ENCODE measurements at places on chromosomes 4 and X.

DNA sequence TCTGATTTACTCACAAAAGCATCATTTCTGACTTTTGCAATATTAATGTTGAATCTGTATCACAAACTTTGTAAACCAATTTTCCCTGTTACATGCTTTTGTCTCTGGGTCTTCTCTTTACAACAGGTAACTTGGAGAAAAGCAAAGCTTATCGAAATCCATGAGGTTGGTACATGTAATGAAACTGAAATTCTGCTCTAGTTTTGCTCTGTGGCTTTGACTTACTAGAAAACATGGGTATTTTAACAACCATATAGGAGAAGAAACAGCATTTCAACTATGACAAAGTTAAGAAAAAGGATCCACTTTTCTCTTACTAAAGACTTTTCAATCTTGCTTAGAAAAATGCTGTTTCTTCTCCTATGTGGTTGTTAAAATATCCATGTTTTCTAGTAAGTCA, 645.8 kb downstream of the STIM2 start:
- DNase-seq, result no peak

DNA sequence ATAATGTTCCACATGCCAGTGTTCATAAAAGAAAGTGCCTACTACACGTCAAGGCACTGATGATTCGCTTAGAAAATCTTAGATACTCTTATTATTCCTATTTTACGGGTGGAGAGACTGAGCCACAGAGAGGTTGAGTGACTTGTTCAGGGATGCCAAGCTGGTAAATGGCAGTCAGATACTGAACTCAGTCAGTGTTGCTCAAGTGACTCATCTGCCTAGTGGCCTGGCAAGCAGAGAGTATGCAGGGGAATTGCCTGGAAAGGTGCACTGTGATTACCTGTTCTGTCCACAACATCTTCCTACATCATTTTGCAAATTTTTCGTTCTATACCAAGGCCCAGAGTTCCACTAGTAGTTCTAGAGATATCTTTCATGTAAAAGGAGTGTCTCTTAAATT, 68.4 kb downstream of the RAPGEF2 start:
- DNase-seq, result no peak

DNA sequence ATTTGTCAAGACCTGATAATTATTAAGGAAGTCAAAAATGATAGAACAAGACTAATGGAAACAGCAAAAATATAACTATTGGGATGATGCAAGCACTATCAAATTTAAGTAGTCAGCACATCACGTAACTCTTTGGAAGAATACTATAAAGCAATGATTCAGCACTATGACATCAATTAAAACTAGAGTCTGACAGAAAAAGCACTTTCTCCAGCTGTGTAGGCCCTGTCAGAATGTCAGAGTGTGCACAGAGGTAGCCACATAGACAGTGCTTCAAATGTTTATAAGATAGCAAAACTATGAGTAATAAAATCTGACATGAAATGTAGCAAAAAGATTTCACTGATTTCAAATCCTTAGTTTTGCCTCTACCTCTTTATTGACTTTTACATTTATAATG, 1226.6 kb upstream of the ADGRL3 start:
- no peak for DNase-seq

GRCh38 chrX:47523713-47524166, 37.3 kb upstream of the ARAF start:
- DNase-seq, result no peak

- DNase-seq, result no peak
Measured at GRCh38 chrX:46681849-46682248, 77.1 kb downstream of the SLC9A7 start.

GRCh38 chr4:11505221-11505971, 76.7 kb upstream of the HS3ST1 start:
- DNase-seq, result no peak

- no peak for DNase-seq
Measured at GRCh38 chr4:40946652-40947051, 196.9 kb downstream of the NSUN7 start.

DNA sequence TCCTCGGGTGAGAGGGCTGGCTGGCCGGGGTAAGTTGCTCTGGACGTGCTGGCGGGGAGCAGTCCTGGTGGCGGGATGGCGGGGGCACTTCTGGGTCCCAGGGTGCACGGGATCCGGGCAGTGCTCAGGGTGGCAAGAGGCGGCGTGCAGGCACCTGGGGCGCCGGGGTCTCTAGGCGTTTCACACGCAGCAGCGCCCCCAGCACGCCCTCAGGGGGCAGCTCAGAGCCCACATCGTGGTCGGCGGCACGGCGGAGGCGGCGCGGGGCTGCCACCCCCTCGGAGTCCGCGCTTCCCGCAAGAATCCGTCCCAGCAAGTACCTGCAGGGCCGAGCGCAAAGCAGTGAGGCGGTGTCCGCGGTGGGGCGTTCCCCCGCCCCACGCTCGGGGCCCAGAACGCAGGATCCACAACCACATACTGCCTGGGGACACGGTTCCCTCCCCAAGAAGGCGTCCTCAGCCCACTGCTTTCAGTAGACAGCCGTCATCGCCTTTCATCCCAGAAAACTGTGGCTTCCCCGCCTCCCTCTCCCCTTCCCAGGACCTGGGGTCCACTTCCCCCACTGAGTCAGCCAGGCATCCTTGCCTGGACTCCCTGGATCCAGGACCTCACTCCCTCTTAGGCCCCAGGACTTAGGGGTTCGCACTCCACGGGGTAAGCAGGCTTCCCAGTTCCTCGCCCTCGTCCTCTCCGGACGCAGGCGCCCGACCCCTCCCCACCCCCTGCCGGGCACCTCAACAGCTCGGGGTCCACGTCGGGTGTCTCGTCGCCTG, 4.1 kb downstream of the PCSK1N start:
- DNase-seq, result no peak
